Fibroblast of the aortic adventitia (primary cell): ENCODE measurements at places on chromosomes 1 and 21. TPM values are rescaled to one million over a fixed set of nuclear protein-coding genes. Genes with fewer than 3 reads are reported as not detected.

The S100A1 gene
- total RNA-seq: 0.54 and 2.9 TPM in 2 replicates

The WNT3A gene
- not detected in 2 replicates for total RNA-seq

The REN gene
- total RNA-seq: not detected in 2 replicates

The NRIP1 gene
- 33.6 and 34.8 TPM in 2 replicates for total RNA-seq

The ILF2 gene
- total RNA-seq: 154 and 189 TPM in 2 replicates

GRCh38 chr1:152959273-152959672 lies 11.2 kb upstream of the SPRR4 start:
- no peak for DNase-seq

DNA sequence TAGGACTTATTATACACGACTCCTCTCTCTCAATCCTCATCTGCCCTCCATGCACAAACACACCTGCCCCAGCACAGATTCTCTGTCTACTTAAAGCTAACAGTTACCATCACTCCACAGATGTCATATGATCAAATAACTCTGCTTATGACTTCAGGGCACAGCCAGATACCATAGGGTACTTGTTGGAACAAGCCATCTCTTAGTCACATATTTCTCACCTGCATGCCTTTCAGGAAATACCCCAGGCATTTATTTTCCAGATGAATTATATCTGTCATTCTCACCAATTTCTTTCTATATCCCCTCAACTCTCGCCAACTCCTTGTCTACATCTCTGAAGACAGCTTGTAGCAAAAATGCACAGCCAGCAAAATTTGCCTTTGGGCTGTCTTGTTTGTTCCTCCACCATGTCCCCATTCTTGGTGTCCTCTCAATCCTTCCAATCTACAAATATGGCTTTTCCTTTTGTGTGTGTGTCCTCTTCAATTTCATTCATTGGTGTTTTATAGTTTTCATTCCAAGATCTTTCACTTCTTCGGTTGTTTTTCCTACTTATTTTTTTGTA lies 353.9 kb upstream of the CAMK1G start:
- DNase-seq: no peak

GRCh38 chr1:18240906-18241305 lies 133.3 kb downstream of the IGSF21 start:
- no peak for DNase-seq

GRCh38 chr1:192580351-192580962 lies 4.9 kb downstream of the RGS1 start:
- DNase-seq: peak; percentile 82

GRCh38 chr1:99860703-99861102 lies 10.5 kb downstream of the AGL start:
- DNase-seq: no peak

DNA sequence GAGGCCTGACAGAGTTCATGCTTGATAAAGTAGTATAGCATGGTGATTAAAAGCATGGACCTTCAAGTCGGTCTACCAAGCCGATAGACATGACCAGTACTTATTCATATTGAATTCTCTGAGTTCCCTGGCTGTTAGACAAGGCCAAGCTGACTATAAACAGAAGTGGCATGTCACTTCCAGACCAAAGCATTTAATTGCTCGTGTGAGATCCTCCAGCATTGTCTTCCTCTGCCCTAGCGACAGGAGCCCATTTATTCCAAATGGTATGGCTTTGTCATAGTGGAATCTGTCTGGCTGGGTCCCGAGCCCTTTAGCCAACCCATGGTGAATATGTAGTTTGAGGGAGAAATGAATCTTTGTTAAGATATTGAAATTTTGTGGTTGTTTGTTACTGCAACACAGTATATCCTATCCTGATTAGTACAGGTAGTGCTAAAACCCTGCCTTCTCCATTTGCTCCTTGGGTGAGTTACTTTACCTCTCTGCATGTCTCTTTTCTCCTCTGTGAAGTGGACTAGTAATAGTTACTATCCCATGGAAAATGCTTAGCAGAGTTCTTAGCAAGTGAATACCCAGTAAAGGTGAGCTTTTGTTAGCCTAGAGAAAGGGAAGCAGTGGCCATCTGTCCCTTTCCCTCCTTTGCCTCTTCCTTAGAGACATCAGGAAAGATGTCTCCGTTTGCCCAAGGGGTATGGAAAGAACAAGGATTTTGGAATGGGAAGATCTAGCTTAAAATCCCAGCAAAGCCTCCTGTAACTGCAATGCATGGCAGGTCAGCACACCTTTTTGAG lies 77.6 kb upstream of the CD1D start:
- DNase-seq: no peak

DNA sequence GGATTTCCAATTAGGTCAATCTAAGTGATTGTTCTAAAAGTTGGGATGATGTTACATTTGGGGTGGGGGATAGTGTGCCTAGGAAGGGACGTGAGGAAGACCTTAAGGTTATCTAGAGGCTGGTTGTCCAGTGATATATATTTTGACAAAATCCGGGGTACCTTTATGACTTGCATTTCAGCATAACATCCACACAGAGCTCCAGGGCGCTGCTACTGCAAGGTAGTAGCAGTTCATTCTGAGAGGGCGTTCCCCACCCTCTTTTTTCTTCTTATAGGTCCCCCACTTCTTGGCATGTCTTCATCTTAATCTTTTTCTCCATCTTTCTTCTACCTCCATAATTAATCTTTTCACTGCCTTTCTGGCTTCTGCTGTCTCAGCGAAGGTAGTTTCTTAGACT lies 161.9 kb downstream of the CACNA1E start:
- DNase-seq: no peak

DNA sequence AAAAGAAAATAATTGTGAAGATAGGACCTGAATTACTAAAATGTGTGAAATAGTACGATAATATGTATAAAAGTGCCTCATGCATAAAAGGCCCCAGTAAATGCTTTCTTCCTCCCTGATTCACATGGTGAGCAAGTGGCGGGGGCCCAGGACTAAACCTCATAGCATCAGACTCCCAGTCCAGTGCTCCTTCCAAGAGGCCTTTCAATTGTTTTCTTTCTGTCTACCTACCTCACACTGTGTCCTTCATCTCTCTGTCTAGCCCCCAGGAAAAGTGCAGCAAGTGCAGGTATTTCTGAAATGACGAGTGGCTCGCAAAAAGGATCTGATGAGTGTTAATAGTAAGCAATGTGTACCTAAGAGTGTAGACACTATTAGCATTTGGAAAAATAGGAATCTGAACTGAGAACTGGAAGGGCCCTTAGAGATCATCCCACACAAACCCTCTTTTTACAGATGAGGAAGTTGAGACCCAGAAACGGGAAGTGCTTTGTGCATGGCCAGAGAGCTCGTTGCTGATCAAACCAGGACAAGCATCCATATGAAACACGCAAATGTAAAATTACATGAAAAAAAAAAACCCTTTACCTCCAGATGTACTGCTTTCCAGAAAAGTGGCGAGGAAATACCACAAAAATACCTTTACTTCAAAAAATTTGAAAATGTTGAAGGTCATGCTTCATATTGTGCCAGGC lies 118.2 kb upstream of the HOOK1 start:
- DNase-seq: no peak

DNA sequence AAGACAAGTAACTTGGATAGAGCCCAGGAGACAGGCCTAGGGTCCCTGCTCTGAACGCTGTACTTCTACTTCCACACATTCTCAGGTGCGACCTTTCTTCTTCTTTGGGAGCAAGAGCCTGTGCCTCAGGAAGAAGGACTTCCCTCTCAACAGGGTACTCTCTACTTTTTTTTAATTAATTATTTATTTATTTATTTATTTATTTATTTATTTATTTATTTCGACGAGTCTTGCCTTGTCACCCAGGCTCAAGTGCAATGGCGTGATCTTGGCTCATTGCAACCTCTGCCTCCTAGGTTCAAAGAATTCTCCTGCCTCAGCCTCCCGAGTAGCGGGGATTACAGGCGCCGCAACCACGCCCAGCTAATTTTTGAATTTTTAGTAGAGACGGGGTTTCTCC lies 361.6 kb downstream of the FAM72C start:
- no peak for DNase-seq

DNA sequence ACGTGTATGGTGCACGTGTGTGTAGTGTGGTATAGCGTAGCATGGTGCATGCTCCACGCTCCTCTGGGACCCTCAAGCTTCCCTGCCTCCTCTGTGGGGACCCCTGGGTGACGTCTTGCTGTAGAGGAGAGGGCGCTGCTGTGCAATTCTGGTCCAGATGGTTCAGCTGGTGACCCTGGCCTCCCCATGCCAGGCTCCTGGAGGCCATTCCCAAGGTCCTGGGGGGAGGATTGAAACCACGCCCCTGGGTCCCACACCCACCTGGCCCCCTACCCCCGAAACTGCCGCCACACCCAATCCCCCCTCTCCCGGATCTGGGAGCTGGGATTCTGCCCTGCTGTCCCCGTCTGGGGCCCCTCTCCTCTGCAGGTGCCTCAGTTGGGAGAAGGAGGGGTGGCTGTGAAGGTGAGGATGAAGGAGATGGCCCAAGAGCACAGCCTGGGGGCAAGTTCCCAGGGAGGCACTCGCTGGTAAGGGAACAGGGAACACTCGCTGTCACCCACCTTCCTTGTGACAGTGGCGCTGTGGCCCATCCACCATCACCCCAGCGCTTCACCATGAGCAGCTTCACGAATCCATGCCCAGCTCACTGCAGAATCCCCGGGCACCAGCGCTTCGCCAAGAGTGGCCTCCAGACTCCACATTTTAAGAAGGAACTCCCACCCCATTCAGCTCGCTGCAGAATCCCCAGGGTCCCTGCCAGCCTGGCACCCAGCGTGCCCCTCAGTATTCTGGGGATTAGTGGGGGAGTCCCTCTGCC lies 38.0 kb downstream of the WDR4 start:
- no peak for DNase-seq
